ENCODE measurements at places on chromosomes 12 and 14. TPM values are rescaled to one million over a fixed set of nuclear protein-coding genes. Genes with fewer than 3 reads are reported as not detected.

DNA sequence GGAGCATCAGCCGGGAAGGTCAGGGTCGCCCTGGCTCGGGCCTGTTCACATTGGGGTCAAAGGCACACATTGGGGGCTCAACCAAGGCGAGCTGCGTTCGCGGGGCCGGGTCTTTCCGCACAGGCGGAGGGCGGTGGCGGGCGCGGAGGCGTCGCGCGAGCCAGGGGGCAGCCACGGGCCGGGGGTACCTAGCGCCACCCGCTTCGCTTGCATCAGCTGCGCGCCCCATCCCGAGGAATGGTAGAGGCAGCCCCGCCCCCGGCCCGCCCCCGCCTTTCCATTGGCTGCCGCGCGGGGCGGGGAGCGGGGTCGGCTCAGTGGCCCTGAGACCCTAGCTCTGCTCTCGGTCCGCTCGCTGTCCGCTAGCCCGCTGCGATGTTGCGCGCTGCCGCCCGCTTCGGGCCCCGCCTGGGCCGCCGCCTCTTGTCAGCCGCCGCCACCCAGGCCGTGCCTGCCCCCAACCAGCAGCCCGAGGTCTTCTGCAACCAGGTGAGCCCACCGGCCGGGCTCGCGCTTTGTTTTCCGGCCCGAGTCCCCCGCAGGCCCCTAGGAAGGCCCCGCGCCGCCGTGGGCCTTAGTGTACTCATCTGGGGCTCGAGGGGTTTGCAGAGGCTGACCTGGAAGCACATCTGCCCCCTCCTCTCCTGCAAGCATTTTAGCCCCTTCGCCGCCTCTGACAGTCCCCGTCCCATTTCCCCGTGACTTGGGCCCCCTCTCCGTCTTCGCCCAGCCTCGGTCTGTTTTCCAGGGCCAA lies at the start of gene ALDH2:
Gene ALDH2, plus strand, starts transcription at position 326 of the 754 bp plus-strand sequence. Its CDS starts 50 bp downstream, at position 376.
- peak; percentile 94 for DNase-seq

DNA sequence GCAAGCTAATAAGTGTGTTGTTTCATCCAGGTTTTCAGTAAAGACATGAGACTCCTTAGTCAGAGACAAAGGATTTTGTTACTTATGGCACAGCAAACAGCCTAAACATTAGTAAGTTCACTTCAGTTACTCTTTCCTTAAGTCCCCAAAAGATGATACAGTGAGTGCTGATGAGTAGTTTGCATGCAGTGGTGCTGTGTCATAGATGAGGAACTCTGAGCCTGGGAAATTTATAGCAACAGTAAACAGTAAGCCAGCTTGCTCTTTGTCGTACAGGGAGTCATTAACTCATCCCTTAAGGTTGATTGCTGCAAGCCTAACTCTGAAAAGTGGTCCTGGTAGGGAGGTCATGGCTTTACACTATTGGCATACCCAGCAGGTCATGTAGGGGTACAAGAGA lies 208.6 kb upstream of the OR4E1 start:
- no peak for DNase-seq

DNA sequence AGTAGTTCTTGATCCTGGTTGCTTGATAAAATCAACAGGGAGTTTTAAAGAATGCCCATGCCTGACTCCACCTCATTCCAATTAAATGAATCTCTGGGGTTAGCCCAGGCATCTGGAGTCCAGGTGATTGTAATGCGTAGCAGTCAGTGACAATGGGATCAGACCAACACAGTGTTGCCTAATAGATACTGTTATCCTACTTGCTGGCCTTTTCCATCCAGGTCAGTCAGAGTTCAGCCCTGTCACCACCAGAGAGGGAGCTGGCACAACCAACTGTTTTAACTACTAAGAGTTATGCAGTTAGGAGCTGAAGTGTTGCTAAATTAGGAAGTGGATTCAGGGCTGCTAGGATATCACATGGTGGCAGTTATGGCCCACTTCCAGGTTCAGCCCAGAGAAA lies 107.1 kb downstream of the GPR135 start:
- peak; percentile 50 for DNase-seq

- DNase-seq = peak; percentile 66
These were observed 103.8 kb upstream of the FKBP4 start for GRCh38 chr12:2691006-2691344.

The TPH2 gene
- total RNA-seq = not detected

The AQP2 gene
- total RNA-seq = 0.63 TPM
